ENCODE measurements at places on chromosomes 12 and 14. TPM values are rescaled to one million over a fixed set of nuclear protein-coding genes. Genes with fewer than 3 reads are reported as not detected.

B4GALNT3 gene
- total RNA-seq, result 3.4 TPM

- DNase-seq, result peak; percentile 80
These were observed 74.1 kb downstream of the PITPNM2 start for GRCh38 chr12:123076604-123077297.

DNA sequence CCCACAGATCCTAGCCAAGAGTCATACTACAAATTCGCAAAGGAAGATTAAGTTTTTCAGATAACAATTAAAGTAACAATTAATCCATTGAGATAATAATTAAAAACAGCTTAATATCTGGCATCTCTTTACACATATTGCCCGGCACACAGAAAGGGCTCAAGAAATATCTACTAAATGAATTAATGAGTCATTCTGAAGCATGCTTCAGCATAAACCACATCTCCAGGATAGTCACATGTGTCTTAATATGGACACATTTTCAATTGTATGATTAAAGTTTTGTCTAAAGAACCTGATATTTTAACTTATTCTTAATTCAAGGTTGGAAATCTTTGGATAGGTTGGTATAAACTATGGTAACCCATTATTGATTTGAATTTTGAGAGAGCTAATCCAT, 9.6 kb downstream of the ITPR2 start:
- DNase-seq, result no peak

KRT71 gene
- total RNA-seq, result not detected

- no peak for DNase-seq
These were observed 84.1 kb downstream of the IGF1 start for GRCh38 chr12:102396276-102396675.
